ENCODE measurements at places on chromosomes 13 and 19. TPM values are rescaled to one million over a fixed set of nuclear protein-coding genes. Genes with fewer than 3 reads are reported as not detected.

Gene FSD1
- total RNA-seq: 1.7 TPM

Gene PLEKHF1
- 2.0 TPM for total RNA-seq

Gene RNF17
- total RNA-seq: not detected

Gene CIC
- total RNA-seq: 26.2 TPM

Gene SEMA6B
- not detected for total RNA-seq

Gene GDF15
- total RNA-seq: 1.4 TPM

Gene SGTA
- total RNA-seq: 64.3 TPM

Gene SLC7A10
- total RNA-seq: not detected

Gene SMAD9
- total RNA-seq: 0.39 TPM

Gene SAMD1
- total RNA-seq: 24.8 TPM

Gene CLDN10
- total RNA-seq: not detected

Gene FBN3
- not detected for total RNA-seq

Gene LRRC4B
- not detected for total RNA-seq

Gene LYL1
- 3.1 TPM for total RNA-seq

Gene SPACA4
- not detected for total RNA-seq

Gene IL4I1
- total RNA-seq: not detected

Gene COL5A3
- 0.11 TPM for total RNA-seq

Gene KANK2
- total RNA-seq: 210 TPM

Gene STAP2
- total RNA-seq: 51.0 TPM

Measured in placental epithelial cell (primary cell).